ENCODE measurements at places on chromosomes 1 and 21. TPM values are rescaled to one million over a fixed set of nuclear protein-coding genes. Genes with fewer than 3 reads are reported as not detected.

LMOD1 gene
- not detected for total RNA-seq

SZT2 gene
- 35.1 TPM for total RNA-seq

NTMT2 gene
- not detected for total RNA-seq

TRMT1L gene
- 23.2 TPM for total RNA-seq

GRCh38 chr1:151568626-151569088, 28.5 kb downstream of the TUFT1 start:
- DNase-seq, result peak; percentile 13

GRCh38 chr1:240294566-240294965, 202.9 kb downstream of the FMN2 start:
- DNase-seq, result no peak

GRCh38 chr1:54254055-54254454, 54.1 kb downstream of the MRPL37 start:
- DNase-seq, result no peak

DNA sequence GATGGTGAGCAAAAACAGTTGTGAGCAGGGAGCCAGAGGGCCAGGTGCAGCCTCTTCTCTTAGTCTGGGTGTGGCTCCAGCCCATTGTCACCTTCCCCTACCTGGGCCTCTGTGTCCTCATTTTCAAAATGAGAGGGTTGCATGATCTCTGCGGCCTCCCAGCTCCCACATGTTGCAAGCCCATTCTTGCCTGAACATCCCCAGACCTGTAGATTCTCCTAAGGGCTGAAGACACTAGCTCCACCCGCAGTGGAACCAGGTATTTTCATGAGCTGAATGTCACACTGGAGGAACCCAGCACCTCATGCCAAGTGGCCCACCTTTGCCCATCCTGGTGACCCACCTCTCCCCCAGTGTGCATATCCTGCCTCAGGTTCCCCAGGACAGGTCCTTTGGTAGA, 12.3 kb downstream of the IKBKE start:
- no peak for DNase-seq

DNA sequence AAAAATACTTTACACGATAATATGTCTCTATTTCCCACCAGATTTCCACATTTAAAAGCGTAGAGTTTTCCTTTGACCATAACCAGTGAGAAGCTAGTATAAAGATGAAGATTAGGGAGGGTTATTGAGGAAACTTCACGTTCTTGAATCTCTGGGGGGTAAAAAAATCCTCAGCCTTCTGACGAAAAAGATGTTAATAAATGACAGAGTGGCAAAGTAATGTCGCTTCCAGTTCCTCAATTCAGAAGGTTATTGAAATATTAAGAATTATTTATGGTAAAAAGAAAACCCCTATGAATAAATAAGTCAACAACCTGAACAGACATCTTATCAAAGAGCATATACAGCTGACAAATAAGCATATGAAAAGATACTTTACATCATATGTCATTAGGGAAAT, 241.0 kb downstream of the GPATCH2 start:
- DNase-seq, result no peak

DNA sequence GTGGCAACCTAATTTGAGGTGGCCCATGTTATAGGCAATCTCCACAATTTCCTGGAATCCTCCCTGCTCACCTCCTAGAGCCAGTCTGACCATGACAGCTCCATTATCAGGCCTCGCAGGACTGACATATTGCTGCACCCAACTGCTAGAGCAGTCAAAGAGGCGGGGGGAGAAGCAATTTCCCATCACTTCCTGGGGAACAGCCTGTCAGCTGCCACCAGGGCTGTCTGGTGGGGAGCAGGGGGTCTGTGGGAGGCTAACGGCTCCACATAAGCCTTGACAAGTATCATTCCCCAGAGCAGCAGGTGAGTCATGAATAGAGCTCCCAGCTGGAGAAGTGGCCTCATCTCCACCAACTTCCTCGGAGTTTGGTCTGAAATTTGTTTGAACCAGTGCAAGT, 322.9 kb downstream of the MATN1 start:
- DNase-seq, result peak; percentile 4

GRCh38 chr1:9181990-9182783, 52.4 kb upstream of the H6PD start:
- DNase-seq, result no peak

DNA sequence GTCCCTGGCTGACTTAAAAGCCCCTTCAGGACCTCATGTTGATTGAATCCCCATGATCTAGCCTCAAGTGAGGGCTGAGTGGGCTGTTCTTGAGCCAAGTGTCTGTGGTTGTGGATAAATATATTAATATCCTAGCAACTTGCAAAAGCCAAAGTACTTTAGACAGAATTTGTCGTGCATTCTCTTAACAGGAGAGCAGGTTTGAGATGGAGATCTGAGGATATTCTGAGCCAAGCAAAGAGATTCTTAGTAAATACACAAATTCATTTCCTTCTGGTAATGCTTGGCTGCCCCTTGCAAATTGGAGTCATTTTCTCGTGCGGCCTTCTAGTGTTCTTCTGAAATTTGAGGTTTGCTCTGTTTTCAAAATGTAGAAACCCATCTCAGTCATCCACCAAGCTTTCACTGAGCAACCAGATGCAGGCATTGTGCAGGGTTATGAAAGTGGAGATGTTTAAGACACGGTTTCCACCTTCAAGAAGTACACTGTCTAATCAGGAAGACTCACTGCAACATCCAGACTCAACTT, 242.1 kb upstream of the JUN start:
- no peak for DNase-seq

GRCh38 chr21:44761011-44761729, 40.5 kb downstream of the UBE2G2 start:
- DNase-seq, result no peak

DNA sequence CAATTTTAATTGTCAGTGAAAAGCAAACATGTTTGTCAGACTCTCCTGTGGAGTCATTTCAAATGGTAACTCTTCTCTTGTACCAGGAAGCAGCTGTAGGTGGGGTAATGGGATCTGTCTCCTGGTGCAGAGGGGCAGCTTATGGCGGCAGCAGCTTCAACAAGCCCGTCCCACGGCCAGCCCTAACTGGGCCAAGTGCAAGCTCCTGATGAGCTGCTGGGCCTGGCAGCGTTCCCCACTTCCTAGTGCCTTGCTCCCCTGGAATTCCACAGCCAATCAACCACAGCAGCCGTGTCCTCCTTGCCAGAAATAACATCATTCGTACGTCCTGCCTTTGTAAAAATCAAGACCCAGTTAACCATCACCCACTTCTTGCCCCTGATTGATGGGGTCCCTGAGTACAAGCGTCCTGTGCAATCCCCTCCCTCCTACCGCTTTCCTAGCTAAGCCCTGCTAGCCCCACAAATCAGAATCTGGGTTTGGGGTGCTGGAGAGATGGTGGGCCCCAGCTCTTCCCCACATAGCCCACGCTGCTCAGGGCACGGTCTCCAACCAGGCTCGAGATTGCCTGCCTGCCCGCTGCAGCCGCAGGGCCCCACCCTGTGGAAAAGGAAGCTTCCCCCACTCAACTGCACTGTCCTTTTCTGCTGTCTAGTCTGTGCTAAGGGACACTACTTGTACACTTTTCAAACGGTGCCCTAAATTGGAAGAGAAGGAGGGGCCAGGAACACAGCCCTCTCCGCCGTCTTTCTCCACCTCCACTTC, 61.2 kb downstream of the TOR1AIP2 start:
- DNase-seq, result no peak

DNA sequence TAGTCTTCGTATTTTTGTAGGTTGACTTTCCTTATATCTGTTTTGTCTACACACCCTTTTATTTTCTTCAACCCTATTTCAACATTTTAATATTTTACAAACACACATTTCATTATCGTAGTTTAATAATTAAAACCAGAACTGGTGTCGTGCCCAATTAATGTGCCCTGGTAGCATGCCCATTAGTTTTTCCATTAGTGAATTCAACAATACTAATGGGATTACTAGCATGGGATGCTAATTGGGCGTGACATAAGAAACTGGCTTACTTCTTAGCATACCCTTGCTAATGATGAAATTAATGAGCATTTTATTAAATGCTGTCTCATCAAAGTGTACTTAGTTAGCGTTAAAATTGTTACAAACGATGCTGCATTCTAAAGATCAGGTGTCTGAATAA, 332.7 kb downstream of the USH2A start:
- DNase-seq, result no peak

DNA sequence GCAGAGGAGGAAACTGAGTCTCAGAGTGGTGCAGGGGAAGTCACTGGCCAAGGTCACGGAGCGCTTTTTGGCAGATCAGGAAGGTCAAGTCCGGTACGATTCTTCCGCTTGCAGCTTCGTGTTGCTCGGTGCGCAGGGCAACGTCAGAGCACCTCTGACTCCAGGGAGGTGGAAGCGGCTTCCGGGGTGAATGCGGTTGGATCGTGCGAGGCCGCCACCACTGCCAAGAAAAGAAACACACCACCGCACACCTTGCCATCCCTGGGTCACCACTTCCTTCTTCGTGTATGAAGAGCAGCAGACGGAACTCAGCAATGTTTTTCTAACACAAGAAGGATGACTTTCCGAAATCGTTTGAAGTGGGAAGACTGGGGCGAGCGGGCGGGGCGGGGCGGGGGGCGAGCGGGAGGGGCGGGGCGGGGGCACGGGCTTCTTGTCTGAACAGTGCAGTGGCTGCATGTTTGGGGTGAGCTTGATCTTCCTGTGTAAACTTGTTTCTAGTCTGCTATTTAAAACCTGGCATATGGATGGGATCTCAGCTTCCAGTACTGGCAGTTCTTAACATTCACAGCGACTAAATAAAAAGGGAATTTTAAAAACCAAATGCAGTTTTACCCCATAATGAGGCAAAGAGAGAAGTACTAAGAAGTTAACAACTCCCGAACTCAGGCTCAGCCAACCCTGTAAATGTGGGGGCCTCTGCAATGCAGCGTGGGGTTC, 300.0 kb downstream of the RRAGC start:
- DNase-seq, result peak; percentile 91

- no peak for DNase-seq
Observed at GRCh38 chr1:22141554-22142314, 1.2 kb downstream of the WNT4 start.
